ENCODE measurements at places on chromosomes 13 and 19. TPM values are rescaled to one million over a fixed set of nuclear protein-coding genes. Genes with fewer than 3 reads are reported as not detected.

The ZNF888 gene
- 9.3 TPM for polyA plus RNA-seq

The LILRA6 gene
- polyA plus RNA-seq: 0.73 TPM

GRCh38 chr19:33161201-33161600 is 29.3 kb downstream of the WDR88 start:
- H3K27ac ChIP-seq: no peak overlapping the region
- H3K27me3 ChIP-seq: no peaks in the 10 kb centered on the region
- peak; percentile 26 for DNase-seq
- no peaks in the 10 kb centered on the region for H3K36me3 ChIP-seq

The LILRA1 gene
- 0.43 TPM for polyA plus RNA-seq

DNA sequence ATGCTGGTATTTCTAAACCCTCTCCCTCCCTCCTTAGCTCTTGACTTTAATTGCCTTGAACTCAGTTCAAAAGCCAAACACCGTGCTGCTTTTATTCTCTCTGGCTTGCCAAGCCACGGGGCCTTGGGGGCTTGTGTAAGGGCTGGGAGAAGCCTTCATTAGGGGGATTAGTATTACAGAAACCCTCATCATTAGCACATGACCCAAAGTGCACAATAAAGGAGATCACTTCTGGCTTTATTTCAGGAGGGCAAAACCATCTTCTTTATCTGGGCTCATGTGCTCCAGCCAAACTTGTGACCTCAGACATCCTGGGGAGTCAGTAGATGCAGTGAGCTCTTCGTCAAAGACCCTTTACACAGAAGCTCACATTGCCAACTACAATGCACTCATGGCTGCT is at the start of gene DCT:
DCT (minus strand) TSS at position 67 of the 400 bp plus-strand sequence. CDS start 427 bp downstream, outside the sequence.
- H3K27ac ChIP-seq: no peak within 1 kb of the TSS
- H3K4me3 ChIP-seq: no peak within 1 kb of the TSS
- H3K4me1 ChIP-seq: no peaks in the 10 kb centered on the region
- H3K36me3 ChIP-seq: no peaks in the 10 kb centered on the region
- DNase-seq: no peak

The PRRG2 gene
- 11.4 TPM for polyA plus RNA-seq

The SULT2A1 gene
- polyA plus RNA-seq: 190 TPM

DNA sequence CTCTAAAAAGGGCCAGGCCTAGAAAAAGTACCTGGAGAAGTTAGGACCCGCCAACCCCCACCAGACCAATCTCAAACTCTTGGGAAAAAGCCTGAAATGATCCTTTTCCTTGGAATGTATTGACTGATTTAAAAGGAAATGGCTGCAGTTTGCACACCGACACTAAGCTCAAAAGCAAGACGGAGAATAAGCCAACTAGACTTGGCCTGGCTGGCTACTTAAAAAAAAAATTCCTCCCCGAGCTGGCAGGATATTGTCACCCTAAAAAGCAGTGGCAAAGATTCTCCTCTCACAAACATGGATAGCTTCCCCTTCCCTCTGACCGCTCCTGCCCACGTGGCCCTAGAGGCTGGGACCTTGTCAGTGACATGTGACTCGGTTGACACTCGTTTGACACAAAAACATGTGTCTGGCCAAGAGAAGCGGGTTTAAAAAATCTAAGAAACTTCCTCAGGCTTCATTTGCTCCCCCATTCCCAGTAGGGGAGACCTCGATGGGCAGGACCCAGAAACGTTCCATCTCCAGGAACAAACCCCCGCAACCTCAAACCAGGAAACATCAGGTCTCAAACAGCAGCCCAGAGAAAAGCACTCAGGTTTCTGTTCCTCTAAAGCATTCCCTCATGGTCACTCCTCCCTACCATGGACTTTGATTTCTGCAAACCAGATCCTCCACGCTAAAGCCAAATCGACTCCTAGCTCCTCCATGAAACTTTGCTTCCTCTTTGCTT is 1.3 kb downstream of the RFX1 start:
- H3K4me3 ChIP-seq: peak overlapping the region; percentile 82
- H3K27me3 ChIP-seq: no peaks in the 10 kb centered on the region
- peaks cover 17% of the 10 kb centered on the region for H3K4me1 ChIP-seq
- peak; percentile 55 for DNase-seq

The NMRK2 gene
- polyA plus RNA-seq: 0.43 TPM

The PSG7 gene
- polyA plus RNA-seq: not detected

GRCh38 chr13:76991432-76991795 is 467 bp upstream of the CLN5 start:
- peak overlapping the region; percentile 73 for H3K4me3 ChIP-seq
- peak overlapping the region; percentile 79 for H3K27ac ChIP-seq

The ZNF808 gene
- 14.8 TPM for polyA plus RNA-seq

DNA sequence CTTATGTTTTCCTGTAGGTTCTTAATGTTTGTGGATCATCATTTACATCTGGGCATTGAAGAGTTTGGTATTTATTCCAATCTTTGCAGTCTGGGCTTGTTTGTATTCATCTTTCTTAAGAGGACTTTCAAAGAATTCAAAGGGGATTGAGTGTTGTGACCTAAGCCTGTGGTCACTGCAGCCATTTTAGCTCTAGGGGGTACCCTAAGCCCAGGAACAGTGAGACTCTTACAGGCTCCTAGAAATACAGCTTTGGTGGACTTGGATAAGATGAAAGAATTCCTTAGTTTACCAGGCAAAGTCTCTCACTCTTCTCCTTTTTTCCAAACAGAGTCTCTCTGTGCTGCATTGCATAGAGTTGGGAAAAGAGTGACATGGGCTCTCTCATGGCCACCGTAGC is 2539.0 kb upstream of the PCDH20 start:
- no peaks in the 10 kb centered on the region for H3K36me3 ChIP-seq
- no peak for DNase-seq
- H3K27ac ChIP-seq: no peak overlapping the region

DNA sequence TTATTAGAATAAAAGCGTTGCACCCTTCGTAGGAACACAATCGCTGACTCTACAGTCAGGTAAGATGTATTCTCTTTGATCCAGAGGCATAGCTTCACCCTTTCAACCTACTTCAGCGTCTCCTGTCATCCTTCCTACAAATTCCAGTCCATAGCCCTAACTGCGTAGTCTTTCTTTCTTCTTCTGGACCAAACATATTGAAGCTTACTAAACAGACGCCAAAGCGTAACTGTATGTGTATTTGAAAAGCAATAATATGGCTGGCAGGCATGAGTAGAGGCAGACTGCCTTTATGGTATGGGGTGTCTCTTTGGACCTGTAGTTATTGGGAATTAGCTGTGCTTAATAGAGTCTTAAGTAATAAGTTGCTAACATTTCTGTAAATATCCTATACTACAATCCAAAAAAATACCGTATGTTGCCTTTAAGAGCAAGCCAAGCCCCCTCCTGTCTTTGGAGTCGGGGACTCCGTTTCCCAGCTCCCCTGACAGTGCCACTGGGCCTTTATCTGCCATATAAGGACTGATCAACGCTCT is 392 bp upstream of the ZNF548 start:
- peaks cover 12% of the 10 kb centered on the region for H3K36me3 ChIP-seq
- peaks cover 7% of the 10 kb centered on the region for H3K4me1 ChIP-seq
- peak overlapping the region; percentile 100 for H3K4me3 ChIP-seq
- H3K27ac ChIP-seq: peak overlapping the region; percentile 99
- H3K27me3 ChIP-seq: no peaks in the 10 kb centered on the region

The TTC9B gene
- 3.1 TPM for polyA plus RNA-seq

The CCDC159 gene
- 48.0 TPM for polyA plus RNA-seq

DNA sequence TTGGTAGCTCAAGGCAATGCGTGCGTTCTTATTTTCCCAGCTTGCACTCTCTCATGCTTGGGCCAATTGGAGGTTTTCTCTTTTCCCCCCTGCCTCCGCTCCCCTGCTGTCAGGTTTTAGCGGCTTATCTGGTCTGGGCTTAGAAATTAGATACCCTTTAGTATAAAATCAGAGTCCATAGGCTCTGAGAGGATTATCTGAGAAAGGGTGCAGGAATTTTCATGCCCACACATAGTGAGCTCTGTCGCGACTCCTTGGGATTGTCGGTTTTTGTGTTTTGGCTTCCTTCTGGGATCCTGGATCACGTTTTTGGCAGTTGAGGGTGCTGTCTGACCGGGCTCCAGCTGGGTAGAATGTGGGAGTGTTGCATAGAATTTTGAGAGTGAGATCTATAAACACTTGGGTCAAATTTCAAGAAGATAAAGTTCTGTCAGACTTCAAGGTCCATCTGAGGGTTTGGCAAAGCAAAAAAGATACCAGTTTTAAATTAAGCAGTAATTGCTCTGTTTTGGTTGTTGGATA is 12.4 kb downstream of the CHAF1A start:
- H3K4me1 ChIP-seq: peaks cover 6% of the 10 kb centered on the region
- H3K4me3 ChIP-seq: no peak overlapping the region
- no peak overlapping the region for H3K27ac ChIP-seq
- DNase-seq: no peak

DNA sequence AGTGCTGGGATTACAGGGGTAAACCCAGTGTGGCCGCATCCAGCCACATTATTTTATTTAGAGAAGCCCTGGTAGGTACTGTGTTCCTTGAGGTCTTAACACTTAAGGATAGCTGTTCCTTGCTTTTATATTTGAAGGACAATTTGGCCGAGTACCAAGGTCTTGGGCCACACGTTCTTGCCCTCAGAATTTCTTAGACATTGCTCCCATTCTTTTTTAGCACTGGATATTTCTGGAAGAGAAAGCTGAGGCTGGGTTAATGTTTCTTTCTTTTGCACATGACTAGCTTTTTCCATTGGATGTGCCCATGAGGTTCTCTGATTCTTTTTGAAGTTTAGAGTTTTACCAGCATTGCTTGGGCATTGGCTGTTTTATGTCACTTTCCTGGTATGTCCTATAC is 5.5 kb upstream of the RNF113B start:
- H3K27me3 ChIP-seq: no peaks in the 10 kb centered on the region
- H3K4me1 ChIP-seq: no peaks in the 10 kb centered on the region

DNA sequence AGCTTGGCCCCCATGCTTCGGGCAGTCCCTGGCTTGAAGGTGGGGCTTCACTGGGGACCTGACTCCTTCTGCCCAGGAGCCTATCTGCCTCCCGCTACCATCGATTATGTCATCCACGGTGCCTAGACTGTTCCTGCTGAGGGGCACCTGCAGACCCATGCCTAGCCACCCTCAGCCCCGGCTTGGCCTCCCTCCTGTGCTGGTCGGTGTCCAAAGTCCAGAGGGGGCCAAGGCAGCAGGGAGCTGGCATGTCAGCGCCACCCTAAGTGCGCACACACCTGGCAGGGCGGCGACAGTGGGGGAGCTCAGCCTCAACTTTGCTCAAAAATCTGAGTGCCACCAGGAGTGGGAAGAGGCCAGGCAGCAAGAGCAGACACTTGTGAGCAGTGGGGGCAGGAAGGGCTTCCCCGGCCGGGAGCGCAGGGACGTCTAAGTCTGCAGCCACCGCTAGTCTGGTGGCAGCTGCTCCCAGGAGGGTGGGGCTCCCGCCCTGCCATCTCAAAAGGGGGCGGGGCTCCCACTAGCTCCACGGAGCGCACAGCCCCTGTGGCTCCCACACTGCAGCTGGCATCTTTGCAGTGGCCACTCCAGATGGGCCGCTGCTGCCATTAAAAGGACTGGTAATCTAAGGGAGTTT is 13.5 kb upstream of the URAD start:
- H3K27ac ChIP-seq: no peak overlapping the region
- H3K4me1 ChIP-seq: no peaks in the 10 kb centered on the region
- DNase-seq: no peak
- no peak overlapping the region for H3K4me3 ChIP-seq

The IRGC gene
- polyA plus RNA-seq: 0.03 TPM

DNA sequence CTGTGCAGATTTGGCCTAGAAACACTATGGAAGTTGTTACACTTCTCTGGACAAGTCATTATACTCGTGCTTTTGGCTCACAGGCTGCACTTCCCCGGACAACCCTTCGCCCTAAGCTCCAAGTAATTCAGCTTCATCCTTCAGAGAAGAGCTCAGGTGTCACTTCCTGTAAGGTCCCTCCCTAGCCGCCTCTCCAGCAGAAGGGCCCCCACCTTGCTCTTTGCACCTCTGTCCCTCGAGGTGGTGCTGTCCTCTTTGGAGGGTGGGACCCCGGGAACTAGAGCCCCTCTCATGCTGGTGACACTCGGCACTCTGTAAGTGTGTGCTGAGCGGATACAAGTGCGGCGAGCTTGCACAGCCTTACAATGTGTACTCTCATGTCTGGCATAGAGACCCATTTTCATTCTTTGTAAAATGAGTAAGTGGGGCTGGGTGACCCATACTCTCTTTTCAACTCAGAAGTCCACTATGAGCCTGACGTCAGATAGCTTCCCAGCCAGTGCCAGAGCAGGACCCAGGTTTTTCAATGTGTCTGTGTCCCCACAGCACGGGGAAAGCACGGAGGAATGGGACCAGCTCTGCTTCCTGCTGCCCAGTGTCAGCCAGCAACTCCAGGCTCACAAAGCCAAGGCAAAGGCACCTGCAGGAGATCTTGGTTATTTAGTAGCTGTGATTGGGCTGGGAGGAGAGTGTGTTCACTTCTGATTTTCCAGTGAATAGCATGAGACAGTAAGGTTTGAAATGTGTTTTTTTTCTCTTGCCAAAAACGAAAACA is 26.9 kb downstream of the CHAMP1 start:
- H3K27ac ChIP-seq: no peak overlapping the region
- no peaks in the 10 kb centered on the region for H3K36me3 ChIP-seq
- no peak for DNase-seq
- H3K4me1 ChIP-seq: no peaks in the 10 kb centered on the region
- H3K27me3 ChIP-seq: no peaks in the 10 kb centered on the region
- no peak overlapping the region for H3K4me3 ChIP-seq

The DHDH gene
- polyA plus RNA-seq: 5.2 TPM

The SIRT6 gene
- polyA plus RNA-seq: 27.8 TPM

GRCh38 chr19:31350693-31351055 is 1.4 kb upstream of the TSHZ3 start:
- H3K4me3 ChIP-seq: peak overlapping the region; percentile 37
- no peak overlapping the region for H3K27ac ChIP-seq
- peak; percentile 52 for DNase-seq
- no peaks in the 10 kb centered on the region for H3K4me1 ChIP-seq
- peaks cover 66% of the 10 kb centered on the region for H3K27me3 ChIP-seq

The NBEA gene
- polyA plus RNA-seq: 8.7 TPM
